Fibroblast of the aortic adventitia (primary cell): ENCODE measurements at places on chromosomes 3 and 15. TPM values are rescaled to one million over a fixed set of nuclear protein-coding genes. Genes with fewer than 3 reads are reported as not detected.

The PARP3 gene
- 14.6 and 27.1 TPM in 2 replicates for total RNA-seq

The A4GNT gene
- total RNA-seq: not detected in 2 replicates

GRCh38 chr3:107657971-107658370, 135.2 kb downstream of the BBX start:
- DNase-seq: peak; percentile 65

DNA sequence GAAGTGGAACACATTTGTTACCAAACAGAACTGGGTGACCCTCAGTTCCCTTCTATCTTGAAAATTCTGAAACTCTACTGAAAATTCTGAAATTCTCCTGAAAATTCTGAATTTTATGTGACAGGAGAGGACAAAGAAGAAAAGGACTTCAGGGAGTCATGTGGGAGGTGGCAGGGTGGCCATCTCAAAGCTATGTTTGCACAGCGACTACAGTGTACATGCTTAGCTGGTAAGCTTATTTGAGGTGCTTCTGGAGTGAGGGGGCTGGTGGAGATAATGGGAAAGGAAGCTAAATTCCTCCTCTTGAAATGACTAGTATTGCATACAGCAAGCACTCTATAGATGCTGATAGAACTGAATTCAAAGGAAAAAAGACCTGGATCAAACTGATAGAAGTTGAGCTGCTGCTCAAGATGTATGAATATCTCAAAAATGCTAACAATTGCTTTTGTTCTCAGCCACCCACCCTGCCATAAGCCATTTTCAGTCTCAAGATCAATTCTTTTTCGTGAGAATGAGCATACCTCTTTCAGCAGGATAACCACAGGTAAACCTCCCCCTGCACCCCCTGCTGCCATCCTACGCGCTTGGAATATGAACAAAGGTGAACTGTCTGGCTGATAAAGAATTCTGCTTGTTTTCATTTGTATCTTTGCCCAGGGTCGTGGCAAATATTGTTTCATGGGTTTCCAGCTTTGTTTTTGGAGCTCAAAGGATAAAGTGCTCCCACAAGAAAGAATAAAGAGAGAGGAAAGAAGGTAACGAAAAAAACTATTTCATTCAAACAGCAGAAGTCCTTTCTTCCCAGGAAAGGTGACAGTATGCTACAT, 16.6 kb upstream of the ARHGEF3 start:
- DNase-seq: no peak

The GOLGA6L6 gene
- not detected in 2 replicates for total RNA-seq

DNA sequence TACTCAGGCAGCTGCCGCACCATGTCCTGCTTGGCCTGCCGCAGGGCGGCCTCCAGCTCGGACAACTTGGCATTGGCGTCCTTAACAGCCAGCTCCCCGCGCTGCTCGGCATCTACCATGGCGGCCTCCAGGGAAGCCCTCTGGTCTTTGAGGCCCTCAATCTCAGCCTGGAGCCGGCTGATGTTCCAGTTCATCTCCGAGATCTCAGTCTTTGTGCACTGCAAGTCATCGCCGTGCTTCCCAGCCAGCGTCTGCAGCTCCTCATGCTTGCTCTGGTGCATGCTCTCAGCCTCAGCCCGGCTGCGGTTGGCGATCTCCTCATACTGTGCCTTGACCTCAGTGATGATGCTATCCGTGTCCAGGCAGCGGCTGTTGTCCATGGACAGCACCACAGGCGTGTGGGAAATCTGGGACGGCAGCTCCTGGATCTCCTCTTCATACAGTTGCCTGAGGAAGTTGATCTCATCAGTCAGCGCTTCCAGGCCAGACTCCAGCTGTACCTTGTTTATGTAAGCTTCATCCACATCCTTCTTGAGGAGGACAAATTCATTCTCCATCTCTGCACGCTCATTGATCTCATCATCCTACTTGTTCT, 15.5 kb upstream of the PSTPIP1 start:
- no peak for DNase-seq

The MME gene
- 50.4 and 101 TPM in 2 replicates for total RNA-seq

GRCh38 chr3:171772427-171773056, 37.7 kb downstream of the PLD1 start:
- peak; percentile 86 for DNase-seq

DNA sequence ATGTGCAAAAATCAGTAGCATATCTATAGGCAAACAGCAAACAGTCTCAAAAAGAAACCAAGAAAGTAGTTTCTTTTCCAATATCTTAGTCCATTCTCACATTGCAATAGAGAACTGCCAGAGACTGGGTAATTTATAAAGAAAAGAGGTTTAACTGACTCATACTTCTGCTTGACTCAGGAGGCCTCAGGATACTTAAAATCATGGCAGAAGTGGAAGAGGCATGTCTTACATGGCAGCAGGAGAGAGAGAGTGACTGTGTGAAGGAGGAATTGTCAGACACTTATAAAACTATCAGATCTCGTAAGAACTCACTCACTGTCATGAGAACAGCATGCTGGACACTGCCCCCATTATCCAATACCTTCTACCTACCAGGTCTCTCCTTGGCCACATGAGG, 327.9 kb upstream of the EPHA3 start:
- DNase-seq: no peak

DNA sequence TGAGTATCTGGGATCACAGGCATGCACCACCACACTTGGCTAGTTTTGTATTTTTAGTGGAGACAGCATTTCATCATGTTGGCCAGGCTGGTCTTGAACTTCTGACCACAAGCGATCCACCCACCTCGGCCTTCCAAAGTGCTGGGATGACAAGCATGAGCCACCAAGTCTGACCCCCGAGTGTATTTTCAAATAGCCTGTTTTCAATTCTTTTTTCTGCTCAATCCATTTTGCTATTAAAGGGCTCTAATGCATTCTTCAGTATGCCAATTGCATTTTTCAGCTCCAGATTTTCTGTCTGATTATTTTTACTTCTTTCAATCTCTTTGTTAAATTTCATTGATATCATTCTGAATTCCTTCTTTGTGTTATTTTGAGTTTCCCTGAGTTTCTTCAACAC, 5.8 kb downstream of the OR5H6 start:
- no peak for DNase-seq

The POC1A gene
- total RNA-seq: 1.3 and 10.0 TPM in 2 replicates

GRCh38 chr15:64851503-64851840, 9.8 kb downstream of the PLEKHO2 start:
- DNase-seq: peak; percentile 96

GRCh38 chr3:196502775-196503195, 783 bp downstream of the RNF168 start:
- DNase-seq: peak; percentile 93

DNA sequence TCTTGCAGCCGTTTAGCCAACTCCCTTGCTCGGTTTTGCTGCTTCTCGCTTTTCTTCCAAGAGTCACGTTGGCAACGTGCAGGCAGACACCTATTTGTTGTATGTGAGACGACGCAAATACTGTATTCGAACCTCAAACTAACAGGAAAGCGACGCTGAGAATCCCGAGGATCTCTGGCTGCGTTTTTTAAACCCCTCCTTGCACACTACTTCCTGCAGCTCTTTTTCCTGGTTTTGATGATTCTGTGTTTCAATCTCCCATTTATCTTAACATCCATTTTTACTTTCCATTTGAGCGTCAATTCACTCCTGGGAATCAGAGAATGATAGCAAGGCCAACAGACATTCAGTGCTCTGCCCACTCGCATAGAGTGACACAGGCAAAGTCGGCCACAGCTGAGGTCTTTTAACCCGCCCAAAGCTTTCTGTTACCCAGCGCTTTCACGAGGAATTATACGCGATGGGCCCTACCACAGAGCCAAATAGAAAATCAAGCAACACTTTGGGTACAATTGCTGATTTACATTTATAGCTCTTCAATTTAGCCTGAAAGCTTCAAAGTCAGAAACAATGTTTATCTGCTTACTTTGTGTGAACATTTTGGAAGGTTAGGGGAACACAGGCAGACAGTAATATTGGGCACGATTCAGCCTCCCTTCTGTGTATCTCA, 1.6 kb upstream of the ANXA2 start:
- DNase-seq: no peak

GRCh38 chr15:79257454-79257853, 25.1 kb upstream of the ANKRD34C start:
- DNase-seq: no peak

DNA sequence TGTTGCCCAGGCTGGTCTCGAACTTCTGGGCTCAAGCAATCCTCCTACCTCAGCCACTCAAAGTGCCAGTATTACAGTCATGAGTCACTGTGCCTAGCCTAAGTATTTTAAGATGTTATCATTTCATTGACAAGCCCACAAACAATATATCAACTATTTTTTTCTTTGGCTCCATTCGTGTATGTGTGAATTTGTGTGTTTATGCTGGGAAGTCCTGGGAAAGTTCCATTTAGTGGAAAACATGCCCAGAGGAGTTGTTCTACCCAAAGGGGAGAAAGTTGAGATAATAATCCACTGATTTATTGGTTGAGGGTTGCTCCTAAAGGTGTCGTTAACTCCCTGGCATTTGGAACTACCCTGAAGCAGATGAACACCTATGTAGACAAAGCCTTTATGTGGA, 58.8 kb downstream of the KIF9 start:
- DNase-seq: no peak

GRCh38 chr3:58111513-58112184, 99.1 kb downstream of the DNASE1L3 start:
- no peak for DNase-seq

- DNase-seq: no peak
These were observed 36.0 kb downstream of the BTLA start for GRCh38 chr3:112463250-112463649.

The EPB42 gene
- not detected in 2 replicates for total RNA-seq

DNA sequence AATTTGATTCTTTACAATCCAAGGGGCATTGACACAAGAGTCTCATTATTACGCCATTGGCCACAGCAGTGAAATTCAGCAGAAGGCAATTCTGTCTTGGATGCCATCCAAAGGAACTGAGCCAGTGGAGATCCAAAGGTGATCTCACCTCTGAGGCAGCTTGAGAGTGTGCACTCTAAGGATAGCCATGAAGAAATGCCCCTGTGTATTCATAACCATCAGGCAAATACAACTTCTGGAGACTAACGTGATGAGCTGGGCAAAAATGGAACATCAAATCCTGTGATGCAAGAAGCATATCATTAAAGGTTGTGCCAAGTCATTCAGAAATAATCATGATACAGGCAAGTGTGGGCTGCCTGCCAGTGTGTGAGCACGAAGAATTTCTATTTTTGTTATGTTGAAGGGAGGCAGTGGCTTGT, 41.4 kb downstream of the ROBO2 start:
- no peak for DNase-seq
